IPS-NIHi11 (cell line): ENCODE measurements at places on chromosomes 12 and 14.

- DNase-seq, result peak; percentile 52
Measured at GRCh38 chr12:131471271-131471905, 239.5 kb upstream of the SFSWAP start.

DNA sequence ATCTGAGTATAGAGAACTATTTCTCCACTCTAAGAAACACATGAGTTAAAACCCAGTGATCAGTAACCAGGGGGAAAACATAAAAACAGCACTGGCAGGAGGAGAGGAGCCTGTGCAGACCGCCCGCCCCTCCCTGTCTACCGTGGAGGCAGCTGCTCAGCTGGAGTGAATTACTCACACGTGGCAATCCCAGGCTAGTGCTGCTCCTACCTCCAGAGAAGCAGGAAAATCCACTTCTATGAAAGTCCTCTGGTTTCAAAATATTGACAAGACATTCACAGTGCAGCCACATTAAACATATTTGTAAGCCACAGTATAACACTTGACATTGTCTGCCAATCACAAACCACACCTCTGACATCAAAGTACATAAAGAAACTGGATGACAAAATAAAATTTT lies 16.7 kb downstream of the TMEM132D start:
- no peak for DNase-seq

DNA sequence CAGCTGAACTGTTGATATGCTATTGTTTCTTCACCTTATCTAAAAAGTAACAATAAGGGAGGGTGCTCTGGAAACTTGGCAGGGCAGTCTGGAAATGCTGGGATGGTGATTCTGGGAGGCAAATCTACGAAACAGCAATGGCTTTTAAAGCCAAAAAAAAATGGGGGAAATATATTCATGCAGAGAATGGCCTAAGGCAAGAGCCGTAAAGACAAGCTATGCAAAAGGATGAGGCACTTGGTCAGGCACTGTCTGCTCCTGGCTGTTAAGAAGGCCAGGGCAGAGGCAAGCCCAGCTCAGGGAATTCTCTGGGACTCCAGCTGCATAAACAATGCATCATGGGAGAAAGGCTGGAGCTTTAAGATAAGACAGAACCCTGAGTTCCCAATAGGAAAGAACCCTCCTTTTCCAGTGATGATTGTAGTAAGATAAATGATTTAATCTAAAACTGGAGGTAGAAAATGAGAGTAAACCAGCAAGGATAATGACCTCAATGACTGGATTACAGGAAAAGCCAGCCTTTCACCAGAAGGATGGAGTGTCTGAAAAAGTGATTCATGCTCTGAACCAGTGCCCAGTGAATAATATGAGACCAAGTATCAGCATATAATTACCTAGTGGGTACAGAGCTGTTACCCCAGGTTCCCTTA lies 46.0 kb downstream of the ITPR2 start:
- DNase-seq, result no peak

DNA sequence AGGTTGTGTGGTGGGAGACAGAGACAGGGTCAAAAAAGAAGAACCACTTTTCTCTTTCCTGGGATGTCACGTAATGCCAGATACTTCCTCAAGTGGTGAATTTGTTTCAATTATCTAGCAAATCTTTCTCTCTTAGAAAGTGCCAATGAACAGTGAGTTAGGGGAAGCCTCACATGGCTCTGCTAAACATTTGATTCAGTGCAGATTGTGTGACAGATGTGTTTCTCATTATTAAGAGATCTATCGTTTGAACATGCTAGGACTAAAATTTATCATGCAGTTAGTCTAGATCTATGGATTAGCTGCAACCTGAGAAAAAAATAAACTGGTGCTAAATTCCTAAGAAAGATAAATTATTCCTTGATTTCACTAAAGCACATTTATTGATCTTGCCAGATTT lies 247.8 kb downstream of the MDGA2 start:
- no peak for DNase-seq

DNA sequence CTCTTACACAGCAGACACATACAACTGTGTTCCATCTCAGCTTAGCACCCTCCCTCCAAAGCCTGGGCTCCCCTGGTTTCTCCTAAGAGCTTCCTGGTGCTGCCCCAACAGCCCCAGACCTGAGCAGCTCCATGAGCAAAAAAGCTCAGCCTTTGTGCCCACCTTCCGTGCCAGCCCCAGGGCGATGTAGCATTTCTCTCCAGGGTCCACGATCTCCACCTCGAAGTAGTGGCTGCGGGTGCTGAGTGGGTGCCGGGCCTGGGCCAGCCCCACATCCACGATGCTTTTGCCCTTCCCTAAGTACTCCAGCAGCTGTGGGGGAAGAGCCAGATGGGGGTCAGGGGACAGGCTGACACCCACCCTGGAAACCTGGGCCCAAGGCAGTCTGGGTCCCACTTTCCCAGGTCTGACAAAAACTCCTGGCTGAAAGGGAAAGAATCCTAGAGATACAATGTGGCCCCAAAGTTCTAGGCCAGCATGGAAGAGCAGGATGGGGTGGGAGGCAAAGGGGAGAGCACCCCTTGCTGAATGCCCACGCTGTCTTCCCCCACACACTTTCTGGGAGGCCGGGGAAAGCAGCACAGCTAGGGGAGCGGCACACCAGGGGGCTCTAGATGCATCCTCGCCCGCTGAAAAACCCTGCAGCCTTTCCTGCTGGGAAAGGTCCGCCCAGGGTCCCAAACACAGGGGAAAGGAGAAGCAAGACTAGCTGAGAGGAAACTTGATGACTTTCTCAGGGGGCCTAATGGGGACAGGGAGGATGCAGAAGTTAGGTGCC lies 11.0 kb downstream of the SPRYD3 start:
- DNase-seq, result no peak

GRCh38 chr12:127761880-127762279 lies 505.1 kb upstream of the TMEM132C start:
- no peak for DNase-seq

- peak; percentile 91 for DNase-seq
Measured at GRCh38 chr12:10722905-10723746, at the start of gene YBX3. Gene YBX3 (minus strand): TSS chr12:10723323. CDS start chr12:10723111, 212 bp downstream.

DNA sequence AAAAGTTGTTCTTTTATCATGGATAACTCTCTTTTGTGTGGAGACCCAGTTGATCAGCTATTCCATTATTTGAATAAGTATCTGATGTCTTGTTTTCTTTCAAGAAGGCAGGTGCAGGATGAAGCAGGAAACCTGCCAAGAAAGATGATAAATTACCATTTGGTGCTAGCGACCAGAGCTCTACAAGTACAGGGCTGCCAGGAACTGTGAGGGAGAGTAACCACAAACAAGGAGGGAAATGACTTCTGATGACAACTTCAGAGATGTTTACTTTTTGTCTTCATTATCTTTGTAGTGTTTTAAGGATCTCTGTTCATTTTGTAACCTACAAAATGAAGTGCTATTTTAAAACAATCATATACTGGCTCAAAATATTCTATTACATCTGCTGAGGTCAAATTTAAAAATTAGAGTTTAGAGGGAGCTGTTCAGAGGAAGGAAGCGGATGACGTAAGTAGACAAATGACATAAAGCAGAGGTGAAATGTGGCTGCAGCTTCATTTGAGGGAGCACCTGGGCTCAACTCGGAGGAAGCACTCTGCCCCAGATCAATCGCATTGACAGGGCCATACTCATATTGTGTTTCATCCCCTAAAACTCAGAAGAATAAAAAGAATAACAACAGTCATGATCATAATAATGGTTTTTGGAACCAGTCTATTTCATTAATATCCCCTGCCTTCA lies 226.8 kb downstream of the C12orf42 start:
- no peak for DNase-seq

GRCh38 chr12:112506513-112507166 lies 87.9 kb downstream of the PTPN11 start:
- no peak for DNase-seq

DNA sequence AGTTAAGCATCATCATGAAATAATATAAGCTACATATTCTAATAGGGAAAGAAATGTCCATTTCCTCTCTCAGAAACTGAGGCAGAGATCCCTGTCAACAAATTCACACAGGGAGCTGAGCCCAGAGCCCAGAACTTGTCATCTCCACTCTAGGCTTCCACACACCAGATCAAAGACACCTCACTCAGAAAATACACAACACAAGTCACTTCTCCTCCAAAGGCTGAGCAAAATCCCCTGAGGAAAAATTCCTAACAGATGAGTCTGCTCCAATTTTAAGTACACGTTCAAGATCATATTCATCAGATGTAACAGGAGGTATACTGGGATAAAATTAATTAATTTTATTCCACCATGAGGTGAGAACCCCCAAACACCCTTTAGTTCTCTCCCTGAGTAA lies 227.3 kb downstream of the DPF3 start:
- DNase-seq, result no peak

GRCh38 chr14:66403183-66403582 lies 83.0 kb upstream of the CCDC196 start:
- DNase-seq, result peak; percentile 53

DNA sequence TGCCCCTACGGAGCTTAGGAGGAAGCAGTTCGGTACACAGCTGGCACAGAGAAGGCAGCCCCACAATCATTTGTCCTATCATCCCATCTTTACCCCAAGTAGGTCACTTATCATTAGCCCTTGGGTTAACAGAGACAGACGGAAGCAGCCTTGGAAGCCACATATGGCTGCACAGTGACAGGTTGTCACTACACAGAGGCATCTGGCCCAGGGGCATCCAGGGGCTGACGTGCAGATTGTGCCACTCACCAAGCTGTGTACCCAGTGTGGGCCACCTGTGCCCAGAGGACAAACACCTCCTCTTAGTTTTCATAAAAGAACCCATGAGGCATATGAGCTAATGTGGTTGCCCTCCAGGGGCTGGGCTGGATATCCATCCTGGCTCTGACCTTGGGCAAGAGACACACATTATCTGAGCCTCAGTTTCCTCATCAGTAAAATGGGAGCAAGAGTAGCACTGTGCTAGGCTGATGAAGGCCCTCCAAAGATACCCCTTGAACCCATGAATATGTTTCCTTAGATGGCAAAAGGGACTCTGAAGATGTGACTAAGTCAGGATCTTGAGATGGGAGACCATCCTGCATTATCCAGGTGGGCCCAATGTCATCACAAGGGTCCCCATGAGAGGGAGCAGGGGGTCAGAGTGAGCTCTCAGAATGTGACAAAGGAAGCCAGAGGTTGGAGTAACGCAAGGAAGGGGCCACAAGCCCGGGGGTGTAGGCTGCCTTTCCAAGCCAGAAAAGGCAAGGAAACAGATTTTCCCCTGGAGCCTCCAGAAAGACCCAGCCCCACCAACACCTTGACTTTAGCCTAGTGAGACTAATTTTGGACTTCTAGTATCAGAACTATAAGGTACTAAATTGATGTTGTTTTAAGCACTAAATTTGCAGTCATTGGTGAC lies 64.6 kb downstream of the C14orf132 start:
- no peak for DNase-seq

- DNase-seq, result no peak
Measured at GRCh38 chr14:103692871-103693270, 22.4 kb downstream of the XRCC3 start.

DNA sequence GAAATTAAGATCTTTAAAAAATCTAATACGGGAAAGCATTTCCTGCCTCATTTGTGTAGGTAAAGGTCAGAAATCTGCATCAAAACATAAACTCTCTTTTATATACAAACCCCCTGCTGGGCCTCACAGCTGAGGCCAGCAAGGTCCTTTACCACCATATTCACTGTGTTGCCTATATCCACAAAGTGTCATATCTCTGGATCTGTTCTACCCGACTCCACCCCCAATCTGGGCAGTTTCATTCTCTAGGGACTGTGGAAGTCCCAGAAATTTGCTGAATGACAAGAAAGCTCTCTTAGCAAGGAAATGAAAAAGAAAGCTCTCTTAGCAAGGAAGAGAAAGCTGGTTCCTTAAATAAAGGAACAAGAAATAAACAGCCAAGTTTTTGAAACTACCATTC lies 301.7 kb downstream of the KCNH5 start:
- DNase-seq, result peak; percentile 10

DNA sequence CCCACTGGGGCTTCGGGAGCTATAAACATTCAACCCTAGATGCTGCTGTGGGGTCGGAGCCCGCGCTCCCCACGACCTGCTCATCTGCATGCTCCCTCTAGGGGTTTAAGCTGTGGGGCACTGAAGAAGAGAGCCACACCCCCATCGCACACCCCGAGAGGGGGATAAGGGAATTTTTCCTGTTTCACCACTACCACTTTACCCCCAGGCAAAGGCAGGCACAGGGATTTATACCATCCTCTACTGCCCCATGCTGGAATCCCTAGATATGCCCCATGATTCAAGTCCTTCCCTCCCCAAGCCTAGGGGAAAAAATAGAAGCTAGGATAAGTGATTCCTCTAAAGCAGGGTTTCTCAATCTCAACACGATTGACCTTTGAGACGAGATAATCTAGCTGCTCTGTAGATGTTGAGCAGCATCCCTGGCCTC lies 59.9 kb upstream of the CCDC60 start:
- peak; percentile 23 for DNase-seq

DNA sequence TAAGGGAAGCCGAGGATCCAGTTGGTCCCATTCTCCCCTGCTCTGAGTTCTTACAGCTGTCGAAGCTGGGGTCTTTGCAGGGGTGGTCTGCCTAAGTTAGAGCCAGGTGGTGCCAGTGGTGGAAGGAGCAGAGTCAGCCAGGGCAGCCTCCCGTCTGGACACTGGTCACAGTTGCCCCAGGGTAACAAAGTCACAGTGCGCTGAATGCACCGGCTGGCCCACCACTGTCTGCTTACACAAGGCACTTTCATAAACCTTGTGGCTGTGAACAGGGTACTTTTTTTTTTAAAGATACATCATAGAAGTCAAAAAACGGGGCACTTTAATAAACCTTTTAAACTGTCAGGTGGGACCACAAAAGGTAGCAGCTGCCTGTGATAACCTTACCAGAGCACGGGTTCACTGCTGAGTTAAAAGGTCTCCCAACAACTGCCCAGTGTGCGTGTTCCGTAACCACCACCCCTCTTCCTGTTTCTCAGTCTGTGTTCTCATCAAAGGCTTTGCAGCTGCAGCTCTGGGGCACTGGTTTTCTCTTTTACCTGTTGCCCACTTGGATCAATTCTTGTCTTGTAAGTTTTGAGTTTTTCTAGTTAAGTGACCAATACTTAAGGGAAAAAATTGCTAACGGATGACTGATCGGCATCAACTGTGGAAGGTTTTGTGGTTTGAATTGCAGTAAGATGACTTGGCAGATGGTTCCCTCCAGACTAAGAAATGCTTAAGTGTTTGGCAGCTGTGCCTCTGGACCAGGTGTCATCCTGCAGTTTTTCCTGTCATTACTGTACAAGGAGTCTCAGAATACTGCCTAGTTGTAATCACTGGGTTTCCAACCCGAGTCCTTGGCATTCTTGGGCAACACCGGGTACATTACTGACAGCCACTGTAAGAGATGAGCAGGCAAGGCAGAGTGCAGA lies 55.9 kb downstream of the DYNC1H1 start:
- no peak for DNase-seq

DNA sequence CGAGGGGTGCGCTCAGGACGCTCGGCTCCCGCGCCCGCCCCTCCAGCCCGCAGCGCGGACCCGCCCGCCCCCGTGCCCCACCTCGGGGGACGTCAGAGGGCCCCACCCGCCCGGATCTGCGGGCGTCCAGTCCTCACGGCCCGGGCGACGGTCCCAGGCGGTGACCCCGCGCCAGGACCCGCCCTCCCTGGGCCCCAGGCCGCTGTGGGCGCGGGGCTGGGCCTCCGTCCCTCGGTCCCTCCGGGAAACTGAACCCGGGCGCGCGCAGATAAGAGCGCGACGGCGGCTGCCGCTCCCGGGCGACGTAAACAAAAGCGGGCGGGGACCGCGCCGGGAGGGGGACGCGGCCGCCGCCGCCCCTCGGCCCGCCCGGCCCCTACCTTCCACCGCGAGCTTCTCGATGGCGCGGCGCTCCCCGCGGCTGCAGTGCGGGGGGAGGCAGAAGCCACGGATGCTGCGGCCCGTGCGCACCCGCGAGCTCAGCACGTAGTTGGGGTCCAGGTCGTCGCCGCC lies 1.1 kb downstream of the CKB start:
- DNase-seq, result peak; percentile 52

- DNase-seq, result no peak
Measured at GRCh38 chr12:29589851-29590250, 92.4 kb upstream of the OVCH1 start.
